ENCODE measurements at places on chromosomes 4 and X.

DNA sequence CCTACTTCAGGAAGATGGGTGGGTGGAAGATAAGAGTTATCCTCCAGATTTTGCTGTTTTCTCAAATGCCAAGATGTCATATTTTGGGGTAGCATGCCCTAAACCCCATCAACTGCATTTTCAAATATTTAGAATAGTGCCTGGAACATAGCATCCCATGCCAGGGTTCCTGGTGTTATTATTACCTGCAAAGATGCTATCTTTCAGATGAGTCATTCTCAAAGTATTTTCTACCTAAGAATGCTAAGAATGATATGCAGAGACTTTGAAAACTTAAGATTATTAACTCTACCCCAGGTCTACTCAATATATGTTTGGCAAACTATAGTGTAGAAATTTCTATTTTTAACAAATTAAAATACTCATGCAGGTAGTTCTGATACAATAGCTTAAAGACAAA is 934.3 kb upstream of the SLIT2 start:
- no peak for DNase-seq

GRCh38 chr4:23814996-23815660 is 74.7 kb downstream of the PPARGC1A start:
- DNase-seq = no peak

GRCh38 chrX:45508454-45508853 is 307.8 kb upstream of the DIPK2B start:
- DNase-seq = no peak

DNA sequence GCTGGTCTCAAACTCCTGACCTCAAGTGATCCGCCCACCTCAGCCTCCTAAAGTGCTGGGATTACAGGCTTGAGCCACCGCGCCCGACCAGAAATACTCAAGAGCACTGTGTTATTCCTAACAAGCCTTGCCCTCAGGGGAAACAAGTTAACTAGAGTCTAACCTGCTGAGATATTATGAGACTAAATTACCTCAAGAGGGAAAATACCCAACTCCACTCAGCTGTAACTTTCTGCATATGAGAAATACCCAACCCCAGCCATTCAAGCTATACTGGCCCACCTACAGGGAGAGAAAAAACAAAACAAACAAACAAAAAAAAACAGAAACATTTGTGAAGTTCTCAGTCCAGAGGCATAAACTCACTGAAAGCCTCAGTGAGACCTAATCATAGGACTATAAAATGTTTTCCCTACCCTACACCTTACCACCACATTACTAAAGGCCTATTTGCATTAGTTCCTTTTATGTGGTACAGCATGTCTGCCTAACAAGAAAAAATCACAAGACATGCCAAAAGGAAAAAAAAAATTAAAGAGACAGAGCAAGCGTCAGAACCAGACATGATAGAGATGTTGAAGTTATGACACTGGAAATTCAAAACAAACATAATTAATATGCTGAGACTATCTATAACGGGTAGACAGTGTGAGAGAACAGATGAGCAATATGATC is 876.0 kb downstream of the FSTL5 start:
- DNase-seq = no peak

DNA sequence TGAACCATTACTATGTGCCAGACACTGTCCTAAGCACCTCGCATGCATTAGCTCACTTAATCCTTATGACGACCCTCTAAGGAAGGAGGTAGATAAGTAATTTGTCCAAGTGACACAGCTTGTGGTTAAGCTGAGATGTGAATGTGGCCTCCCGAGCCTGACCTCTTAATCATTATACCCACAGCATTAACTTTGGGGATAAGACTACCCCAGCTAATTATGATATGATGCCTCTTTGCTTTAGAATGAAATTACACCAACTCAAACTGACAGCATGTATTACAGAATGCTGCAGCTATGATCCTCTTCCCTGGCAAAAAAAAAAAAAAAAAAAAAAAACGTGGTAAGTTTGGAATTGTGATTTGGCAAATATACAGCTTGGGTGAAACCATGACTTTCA is 53.5 kb downstream of the APBB2 start:
- no peak for DNase-seq

Data from activated CD4-positive, CD25-positive, alpha-beta regulatory T cell (primary cell).